ENCODE measurements at places on chromosomes 2 and 18.
A peak's percentile ranks its signal among the peaks of the same experiment; 100 is the strongest.

DNA sequence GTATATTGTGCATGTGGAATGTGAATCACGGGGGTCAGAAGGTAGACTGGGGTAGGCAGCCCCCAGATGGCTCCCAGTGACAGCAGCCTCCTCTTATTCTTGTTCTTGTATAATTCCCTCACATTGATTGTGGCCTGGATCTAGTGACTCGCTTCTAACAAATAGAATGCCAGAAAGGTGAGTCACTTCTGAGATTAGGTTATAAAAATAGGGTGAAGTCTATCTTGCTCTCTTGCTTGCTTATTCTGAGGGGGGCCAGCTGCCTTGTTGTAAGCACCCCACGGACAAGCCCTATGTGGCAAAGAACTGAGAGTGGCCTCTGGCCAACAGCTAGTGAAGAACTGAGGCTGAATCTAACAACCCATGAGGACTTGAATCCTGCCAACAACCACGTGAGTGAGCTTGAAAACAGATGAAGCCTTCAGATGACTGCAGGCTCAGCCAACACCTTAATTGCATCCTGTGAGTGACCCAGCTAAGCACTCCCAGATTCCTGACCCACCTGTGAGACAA lies 15.6 kb upstream of the RMND5A start:
- no peak for DNase-seq

GRCh38 chr2:100610381-100610831 lies 47.6 kb downstream of the PDCL3 start:
- DNase-seq: peak; percentile 65

DNA sequence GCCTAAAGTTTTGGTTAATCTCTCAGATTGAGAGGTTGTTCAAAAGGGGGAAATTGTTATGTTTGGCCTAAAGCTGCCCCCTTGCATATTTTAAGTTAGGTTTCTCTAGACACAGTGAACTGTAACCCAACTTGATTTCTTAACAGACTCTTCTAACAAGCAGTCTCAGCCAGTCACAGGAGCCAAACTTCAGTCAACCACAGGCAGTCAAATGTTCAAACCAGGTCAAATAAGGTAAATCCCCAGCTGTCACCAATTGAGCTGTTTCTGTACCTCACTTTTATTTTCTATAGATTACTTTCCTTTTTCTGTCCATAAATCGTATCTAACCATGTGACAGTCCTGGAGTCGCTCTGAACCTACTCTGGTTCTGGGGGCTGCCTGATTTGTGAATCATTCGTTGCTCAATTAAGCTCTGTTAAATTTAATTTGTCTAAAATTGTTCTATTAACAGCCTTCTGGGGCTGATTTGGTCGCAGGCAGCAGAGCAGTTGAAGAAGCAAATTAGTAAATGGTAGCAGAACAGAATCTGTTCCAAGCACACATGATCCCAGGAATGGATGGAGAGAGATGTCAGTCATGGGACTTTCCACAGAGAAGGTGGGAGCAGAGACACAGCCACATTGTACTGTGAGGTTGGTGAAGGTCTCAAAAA lies 16.4 kb upstream of the NFU1 start:
- no peak for DNase-seq

DNA sequence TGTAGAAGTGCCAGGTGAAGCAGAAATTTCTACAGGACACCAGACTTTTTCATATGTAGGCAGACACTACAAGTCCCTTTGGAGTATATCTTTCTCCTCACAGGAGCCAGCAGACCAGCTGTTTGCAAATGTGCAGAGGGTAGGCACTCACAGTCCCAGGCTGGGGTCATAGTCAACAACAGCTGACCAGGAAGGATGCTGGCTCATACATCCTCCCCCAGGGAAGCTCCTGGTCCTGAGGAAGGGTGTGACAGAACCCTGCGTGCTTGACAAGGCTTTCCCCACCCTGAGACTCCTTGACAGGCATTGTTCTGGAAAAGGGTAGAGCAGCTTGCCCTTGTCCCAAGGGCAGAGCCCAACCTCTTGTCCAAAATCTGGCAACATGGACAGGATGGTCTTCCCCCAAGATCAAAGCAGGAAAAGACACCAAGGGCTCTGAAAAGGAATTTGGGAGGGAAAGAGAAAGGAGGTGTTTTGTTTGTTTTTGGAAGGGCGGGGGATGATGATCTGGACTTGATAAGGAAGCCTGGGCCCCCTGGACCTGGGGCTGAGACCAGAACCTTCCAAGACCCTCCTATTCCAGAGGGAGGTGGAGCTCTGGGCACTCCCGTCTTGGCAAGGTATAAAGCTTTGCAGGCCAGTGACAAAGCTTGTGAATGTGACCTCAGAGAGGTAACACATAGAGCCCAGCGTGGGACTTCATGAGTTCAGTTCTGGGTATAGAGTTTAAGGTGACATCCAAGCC lies 87.1 kb downstream of the GFPT1 start:
- DNase-seq: no peak

GRCh38 chr2:608297-608696 lies 68.9 kb downstream of the TMEM18 start:
- DNase-seq: no peak

DNA sequence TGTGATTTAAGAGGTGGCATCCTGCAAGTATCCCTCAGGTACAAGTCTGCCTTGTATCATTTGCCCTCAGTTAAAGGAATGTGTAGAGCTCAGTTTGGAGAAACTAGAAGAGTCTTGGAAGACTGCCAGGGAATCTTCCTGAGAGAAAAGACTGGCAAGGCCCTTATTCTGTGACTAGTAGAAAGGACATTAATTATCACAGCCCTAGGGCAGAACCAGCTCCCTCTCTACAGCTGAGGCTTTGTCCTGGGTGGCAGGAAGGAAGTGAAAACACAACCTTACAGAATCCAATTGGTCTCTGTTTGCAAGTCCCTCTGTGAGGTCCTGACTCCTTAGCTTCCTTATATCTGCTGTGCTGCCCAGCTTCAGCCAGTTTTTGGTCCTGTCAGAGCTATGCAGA lies 385.9 kb upstream of the CYRIA start:
- DNase-seq: no peak

GRCh38 chr18:59661891-59662701 lies 35.1 kb downstream of the CCBE1 start:
- no peak for DNase-seq

GRCh38 chr2:178478130-178478438 lies 316 bp downstream of the FKBP7 start:
- no peak for DNase-seq

DNA sequence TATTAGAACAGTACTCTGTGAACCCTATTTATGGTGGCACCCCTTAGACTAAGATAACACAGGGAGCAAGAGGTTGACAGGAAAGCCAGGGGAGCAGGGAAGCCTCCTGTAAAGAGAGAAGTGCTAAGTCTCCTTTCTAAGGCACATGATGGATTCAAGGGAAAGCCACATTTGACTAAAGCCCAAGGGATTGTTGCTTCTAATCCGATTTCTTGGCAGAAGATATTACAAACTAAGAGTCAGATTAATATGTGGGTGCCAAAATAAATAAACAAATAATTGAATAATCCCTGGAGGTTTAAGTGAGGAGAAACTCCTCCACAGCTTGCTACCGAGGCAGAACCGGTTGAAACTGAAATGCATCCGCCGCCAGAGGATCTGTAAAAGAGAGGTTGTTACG lies 333.2 kb downstream of the SOX11 start:
- DNase-seq: no peak

DNA sequence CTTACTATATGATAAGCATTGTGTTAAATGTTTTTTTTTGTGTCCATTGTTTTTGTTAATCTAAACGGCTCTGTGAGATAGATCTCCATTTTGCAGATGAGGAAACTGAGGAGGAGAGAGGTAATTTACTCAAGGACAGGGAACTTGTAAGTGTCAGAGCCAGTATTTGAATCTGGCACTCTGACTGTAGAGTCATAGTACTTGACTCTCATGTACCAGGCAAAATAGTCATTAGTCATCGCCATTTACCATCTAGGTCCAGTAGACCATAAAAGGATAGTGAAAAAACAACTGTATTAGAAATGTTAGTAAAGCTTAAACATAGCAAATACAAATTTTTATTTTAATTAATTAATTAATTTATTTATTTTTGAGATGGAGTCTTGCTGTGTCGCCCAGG lies 4.8 kb downstream of the PSMD14 start:
- no peak for DNase-seq

GRCh38 chr2:98333922-98334321 lies 12.3 kb upstream of the CNGA3 start:
- no peak for DNase-seq

DNA sequence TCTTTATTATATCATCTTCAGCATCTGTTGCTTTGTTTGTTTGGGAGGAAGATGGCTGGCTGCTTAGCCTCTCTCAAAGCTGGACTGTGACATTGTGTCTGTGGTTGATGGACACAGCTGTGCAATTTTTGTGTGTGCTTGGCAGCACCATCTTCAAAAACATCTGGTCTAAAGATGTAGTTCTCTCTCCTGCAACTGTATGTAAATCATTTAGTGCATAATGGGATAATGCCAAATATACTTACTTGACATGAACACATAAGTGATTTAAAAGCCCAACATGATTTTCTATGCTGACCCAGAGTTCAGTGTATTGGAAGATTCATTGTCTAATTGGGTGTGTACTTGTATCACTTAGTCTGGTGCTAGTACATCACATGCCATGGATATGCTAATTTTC lies 112.2 kb downstream of the MAP4K4 start:
- no peak for DNase-seq

DNA sequence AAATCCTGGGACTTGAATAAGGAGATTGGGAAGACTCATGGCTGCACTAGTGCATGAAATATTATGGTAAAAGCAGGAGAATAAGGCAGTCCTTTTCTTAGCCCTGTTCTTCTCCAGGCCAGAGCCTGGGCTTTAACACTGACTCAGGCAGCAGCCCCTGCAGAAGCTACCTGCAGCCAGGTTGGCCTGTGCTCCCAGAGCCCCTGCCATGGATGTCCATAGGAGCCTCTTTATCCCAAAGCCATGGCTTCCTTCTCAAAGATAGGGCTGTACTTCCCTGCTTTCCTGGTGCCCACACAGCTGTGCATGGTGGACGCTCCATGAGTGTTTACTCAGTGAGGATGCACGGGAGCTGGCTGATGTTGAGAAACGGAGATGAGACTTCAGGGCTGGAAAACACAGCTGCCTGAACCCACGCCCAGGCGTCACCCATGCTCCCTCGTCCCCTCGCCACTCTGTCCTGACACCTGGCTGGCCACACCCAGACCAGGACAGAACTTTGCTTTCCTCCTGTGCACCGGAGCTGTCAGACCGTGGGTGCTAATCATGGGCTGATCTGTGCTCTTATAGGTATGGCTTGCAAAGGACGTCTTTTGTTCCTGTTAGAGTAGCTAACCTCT lies 135.5 kb downstream of the GLI2 start:
- no peak for DNase-seq

DNA sequence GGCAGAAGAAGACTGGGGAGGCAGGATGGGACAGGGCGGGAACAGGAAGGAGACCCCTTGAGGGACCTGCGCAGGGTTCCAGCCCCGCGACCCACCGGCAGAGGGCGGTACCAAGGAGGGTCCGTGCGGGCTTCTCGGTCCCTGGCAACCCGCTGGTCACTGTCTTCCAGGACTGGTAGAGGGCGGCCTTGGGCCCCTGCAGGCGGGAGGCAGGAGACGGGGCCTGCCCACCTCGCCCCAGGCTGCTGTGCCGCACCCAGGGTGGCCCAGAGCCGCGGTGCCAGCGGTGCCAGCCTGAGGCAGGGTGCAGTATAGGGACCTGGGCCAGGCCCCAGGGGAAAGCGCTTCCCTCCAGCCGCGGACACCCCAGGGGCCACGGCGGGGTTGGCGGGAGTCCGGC lies 34.5 kb downstream of the NEURL3 start:
- peak; percentile 91 for DNase-seq

DNA sequence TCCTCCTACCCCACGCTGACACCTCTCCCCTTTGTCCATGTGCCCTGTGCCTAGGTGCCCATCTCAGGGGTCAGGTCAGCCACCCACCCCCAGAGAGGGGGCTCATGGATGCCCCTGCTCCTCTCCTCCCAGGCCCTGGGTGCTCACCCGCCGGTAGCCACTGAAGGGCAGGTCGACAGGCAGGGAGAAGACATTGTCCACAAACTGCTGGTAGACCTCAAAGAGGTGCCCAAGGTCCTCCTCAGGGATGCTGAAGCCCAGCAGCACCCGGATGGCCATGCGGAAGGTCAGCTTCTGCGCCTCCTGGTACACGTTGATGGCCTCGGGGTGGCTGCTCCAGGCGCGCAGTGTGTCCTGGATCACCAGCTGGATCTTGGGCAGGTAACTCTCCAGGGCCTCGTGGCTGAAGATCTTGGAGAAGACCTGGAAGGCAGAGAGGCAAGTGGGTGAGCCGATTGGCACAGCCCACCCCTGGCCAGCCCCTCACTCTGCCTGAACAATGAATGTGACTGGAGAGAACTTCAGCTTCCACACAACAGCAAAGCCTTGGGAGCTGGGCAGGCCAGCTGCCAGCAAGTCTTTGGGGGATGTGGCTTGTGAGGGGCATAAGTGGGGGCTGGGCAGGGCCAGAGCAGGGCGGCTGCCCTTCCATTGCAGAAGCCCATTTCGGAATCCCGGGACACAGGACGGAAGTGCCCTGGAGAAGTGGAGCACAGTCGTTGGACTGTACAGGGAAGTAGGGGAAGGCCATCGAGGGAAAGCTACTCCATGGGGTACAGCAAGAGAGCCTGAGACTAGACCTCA lies 12.5 kb downstream of the CYP26B1 start:
- no peak for DNase-seq

DNA sequence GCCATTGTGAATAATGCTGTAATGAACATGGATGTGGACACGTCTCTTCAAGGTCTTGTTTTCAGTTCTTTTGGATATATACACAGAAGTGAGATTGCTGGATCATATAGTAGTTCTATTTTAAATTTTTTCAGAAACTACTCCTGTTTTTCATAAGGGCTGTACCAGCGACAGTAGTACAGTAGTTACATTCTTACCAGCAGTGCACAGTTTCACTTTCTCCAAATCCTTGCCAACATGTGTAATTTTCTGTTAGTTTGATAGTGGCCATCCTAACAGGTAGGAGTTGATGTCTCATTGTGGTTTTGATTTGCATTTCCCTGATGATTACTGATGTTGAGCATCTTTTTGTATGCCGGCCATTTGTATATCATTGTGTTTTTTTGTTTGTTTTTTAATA lies 81.7 kb downstream of the EPC2 start:
- no peak for DNase-seq

DNA sequence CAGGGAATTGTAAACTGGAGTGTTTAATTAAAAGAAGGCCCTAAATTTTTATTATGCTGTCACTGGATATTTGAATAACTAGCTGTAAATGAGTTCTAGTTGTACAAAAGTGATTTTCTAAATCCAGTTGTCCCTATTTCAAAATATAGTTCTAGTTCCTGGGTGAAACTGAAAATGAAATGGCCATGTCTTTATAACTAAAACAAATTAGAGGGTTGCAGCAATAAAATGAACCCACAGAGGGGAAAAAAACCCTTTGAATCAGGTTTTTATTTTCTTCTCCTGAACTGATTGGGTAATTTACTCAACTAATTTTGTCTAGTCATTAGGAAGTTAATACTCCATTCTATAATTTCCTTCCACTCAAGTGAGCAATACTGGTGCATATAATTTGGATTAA lies 55.6 kb upstream of the MAP4K3 start:
- no peak for DNase-seq

DNA sequence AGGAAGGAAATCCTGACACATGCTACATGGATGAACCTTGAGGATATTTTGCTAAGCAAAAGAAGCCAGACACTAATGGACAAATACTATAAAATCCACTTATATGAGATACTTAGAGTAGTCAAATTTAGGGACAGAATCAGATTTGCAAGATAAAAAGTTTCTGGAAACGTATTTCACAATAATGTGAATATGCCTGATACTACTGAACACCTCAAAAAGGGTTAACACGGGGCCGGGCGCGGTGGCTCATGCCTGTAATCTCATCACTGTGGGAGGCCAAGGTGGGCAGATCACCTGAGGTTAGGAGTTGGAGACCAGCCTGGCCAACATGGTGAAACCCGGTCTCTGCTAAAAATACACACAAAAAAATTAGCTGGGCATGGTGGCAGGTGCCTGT lies 1.7 kb upstream of the RMC1 start:
- DNase-seq: no peak
